Sigmoid colon (tissue), 7 donors: ENCODE measurements at places on chromosomes 13 and 19. TPM values are rescaled to one million over a fixed set of nuclear protein-coding genes. Genes with fewer than 3 reads are reported as not detected.
A peak's percentile ranks its signal among the peaks of the same experiment; 100 is the strongest.

DNA sequence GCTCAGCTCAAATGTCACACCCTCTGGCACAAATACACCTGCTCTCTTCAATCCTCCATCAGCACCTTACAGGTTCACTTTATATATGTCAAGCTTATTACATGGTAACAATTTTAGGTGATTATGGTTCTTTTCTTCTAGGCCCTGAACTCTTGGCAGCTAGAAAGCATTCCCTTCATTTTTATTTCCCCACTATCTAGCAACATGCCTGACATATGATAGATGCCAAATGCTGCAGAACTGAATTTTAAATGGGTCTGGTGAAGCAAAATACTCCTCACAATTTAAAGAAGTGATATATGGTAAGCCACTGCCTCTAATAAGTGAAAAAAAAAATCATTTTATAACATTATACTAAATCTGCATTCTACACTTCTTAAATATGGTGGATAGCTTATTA lies 95.2 kb downstream of the USP12 start:
- DNase-seq = no peak

- no peak for DNase-seq
Measured at GRCh38 chr13:40167327-40167726, 499.1 kb downstream of the FOXO1 start.

- DNase-seq = peak; percentile 70
Measured at GRCh38 chr19:39971380-39972035, 543 bp downstream of the PSMC4 start.

- DNase-seq = no peak
Measured at GRCh38 chr19:4754248-4754647, 30.6 kb upstream of the DPP9 start.

- no peak for DNase-seq
Measured at GRCh38 chr13:31733647-31734046, 5.7 kb upstream of the RXFP2 start.

PLPP2 gene
- total RNA-seq = 3.0 TPM

DNA sequence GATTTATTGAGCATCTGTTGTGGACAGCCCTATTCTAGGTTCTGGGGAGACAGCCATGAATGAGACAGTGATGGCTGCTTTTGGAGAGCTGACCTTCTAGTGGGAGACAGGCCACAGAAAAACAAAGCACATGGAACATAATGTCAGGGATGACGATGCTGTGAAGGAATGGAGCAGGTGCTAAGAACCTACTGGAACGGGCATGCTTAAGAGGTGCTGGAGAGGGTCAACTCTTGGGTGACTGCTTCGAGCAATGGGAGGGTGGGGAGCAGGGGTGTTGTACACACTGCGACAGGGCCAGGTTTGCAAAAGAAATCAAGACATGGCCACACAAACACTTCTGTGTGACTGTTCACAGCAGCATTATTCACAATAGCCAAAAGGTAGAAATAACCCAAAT lies 12.1 kb upstream of the CEACAM16 start:
- no peak for DNase-seq

GRCh38 chr13:93521307-93521706 lies 294.7 kb downstream of the GPC6 start:
- DNase-seq = no peak

DNA sequence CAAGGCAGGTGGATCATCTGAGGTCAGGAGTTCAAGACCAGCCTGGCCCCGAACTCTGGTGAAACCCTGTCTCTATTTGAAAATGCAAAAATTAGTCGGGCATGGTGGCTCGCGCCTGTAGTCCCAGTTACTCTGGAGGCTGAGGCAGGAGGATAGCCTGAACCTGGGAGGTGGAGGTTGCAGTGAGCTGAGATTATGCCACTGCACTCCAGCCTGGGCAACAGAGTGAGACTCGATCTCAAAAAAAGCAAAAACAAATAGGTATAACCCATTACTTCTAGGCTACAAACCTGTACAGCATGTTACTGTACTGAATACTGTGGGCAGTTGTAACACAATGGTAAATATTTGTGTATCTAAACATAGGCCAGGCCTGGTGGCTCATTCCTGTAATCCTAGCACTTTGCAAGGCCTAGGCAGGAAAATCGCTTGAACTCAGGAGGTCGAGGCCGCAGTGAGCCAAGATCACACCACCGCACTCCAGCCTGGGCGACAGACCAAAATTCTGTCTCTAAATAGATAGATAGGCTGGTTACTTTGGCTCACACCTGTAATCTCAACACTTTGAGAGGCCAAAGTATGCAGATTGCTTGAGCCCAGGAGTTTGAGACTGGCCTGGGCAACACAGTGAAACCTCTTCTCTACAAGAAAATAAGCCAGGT lies 63.5 kb downstream of the MYO9B start:
- no peak for DNase-seq

CXCL17 gene
- total RNA-seq = not detected

MYPOP gene
- total RNA-seq = 6.1 TPM

DNA sequence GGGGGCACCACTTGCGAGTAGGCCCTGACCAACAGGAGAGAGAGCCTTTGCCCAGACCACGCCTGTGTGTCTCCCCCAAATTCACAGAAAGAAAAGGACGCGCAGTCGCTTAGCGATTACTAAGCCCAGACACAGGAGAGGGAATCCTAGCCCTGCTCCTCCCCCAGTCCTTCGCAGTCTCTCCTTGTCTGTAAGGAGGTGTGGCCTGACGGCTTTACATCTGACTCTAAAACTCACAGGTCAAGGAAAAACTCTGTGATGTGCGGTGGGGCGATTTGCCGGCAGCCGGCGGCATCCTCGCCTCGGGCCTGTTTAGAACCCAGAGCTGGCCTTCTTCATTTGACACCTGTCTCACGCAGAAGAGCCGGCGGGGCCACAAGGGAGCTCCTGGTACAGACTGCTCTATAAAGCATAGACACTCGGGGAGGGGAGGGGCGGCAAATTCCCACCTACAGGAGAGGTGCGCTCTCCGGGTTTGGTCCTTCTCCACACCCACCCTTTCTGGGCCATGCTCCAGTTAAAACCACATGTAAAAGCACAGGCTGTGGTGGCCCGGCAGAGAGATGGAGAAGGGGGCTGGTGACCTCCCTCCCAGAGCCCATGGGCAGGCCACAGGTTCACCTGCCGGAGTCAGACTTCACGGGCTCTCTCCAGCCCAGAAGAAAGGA lies 17.8 kb downstream of the GPR12 start:
- no peak for DNase-seq

SCAF1 gene
- total RNA-seq = 13.3 TPM

HCN2 gene
- not detected for total RNA-seq

DNA sequence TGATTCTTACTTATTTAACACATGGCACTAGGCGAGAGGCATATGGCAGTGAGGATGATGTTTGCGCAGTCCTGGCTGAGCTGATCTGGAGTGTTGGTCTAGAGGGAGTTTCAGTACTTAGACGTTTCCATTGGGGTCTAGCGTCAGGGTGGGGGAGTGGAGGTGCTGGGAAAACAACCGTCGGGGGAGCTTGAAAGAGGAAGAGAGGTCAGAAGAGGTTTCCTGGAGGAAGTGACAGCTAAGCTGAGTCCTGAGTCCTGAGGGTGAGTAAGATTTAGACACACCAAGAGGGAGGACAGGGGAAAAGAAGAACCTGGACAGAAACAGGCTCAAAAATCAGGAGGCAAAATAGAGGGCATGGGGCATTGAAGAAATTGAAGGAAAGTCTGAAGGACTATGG lies 81.4 kb downstream of the ALOX5AP start:
- peak; percentile 35 for DNase-seq

SLC5A5 gene
- total RNA-seq = not detected

DNA sequence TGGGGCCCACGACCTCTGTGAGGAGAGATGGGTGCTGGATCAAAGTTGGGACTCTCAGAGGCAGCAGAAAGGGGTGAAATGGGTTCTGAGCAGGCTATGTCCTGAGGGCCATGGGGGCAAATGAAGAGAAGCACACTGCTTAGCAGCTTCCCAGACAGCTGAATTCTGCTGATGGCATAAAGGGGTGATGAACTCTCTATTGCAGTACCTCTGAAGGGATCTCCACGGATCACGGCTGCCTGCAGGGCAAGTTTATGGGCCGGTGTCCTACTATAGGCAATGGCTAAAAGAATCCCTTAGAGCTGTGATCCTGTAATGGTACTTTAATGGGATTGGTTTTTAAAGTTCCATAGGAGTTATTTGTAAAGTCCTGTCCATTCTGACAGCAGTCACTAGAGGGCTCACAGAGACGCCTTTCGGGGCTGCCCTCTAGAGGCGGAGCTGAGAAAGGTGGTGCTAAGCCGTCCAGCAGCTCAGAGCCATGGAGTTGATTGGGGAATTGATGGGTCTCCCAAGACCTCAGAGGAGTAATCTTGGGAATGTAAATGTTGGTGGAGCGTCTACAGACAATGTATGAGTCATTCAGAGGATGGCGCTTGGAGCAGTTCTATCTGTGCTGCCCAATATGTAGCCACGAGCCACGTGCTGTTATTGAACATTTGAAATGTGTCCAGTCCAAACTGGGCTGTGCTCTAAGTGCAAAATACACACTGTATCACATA lies 287.3 kb downstream of the COG6 start:
- peak; percentile 69 for DNase-seq

GRCh38 chr19:41612483-41612882 lies 14.4 kb downstream of the CEACAM4 start:
- no peak for DNase-seq

GRCh38 chr13:43484432-43485225 lies 302.1 kb downstream of the ENOX1 start:
- no peak for DNase-seq
